ENCODE measurements at places on chromosomes 5 and 9.

- DNase-seq = no peak
Measured at GRCh38 chr9:94996641-94997040, 270.1 kb downstream of the AOPEP start.

DNA sequence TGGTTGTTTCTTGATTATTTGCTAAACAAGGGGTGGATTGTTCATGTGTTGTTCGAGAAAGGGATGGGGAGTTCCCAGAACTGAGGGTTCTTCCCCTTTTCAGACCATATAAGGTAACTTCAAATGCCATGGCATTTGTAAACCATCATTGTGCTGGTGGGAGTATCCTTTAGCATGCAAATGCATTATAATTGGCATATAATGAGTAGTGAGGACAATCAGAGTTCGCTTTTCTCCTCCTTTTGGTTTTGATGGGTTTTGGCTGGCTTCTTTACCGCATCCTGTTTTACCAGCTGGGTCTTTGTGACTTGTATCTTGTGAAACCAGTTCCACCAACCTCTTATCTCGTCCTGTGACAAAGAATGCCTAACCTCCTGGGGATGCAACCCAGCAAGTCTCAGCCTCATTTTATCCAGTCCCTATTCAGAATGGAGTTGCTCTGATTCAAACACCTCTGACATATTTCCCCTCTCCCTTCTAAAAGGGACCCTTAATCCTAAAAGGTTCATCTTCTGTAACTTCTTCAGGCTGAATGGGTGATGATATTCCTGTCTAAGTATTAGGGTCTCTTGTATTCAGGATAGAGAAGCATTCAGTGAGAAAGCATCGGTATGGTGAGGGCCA lies 8.7 kb upstream of the FBN2 start:
- DNase-seq = no peak

DNA sequence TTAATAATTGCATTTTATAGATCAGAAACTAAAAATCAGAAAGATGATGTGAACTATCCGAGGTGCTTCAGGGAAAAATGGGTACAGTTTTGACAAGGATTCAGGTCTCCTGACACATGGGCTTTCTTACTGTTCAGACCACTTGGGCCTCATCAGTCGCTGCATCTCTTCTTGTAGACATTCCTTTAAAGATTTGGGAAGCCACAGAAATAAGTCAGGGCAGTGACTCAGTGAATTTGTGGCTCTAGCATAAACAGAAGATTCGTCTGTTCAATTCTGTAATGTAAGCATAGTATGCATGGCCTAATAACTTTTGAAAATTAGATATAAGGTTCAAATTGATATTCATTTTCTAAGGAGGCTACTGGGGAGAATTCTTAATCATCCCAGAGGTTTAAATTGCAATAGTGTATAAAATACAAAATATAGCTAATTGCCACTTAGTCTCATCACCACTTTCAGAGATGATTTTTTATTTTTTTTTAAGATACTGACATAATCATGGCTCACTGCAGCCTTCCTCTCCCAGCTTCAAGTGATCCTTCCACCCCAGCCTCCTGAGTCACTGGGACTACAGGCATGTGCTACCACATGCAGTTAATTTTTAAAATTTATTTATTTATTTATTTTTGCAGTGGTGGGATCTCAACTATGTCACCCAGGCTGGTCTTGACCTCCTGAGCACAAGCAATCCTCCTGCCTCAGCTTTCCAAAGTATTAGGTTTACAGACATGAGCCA lies 48.9 kb downstream of the RASEF start:
- no peak for DNase-seq

GRCh38 chr9:38686933-38687332 lies 33.0 kb downstream of the FAM240B start:
- DNase-seq = no peak

GRCh38 chr5:76269932-76270610 lies 133.0 kb upstream of the IQGAP2 start:
- DNase-seq = no peak

GRCh38 chr9:96245399-96245798 lies 56.6 kb downstream of the HSD17B3 start:
- no peak for DNase-seq

DNA sequence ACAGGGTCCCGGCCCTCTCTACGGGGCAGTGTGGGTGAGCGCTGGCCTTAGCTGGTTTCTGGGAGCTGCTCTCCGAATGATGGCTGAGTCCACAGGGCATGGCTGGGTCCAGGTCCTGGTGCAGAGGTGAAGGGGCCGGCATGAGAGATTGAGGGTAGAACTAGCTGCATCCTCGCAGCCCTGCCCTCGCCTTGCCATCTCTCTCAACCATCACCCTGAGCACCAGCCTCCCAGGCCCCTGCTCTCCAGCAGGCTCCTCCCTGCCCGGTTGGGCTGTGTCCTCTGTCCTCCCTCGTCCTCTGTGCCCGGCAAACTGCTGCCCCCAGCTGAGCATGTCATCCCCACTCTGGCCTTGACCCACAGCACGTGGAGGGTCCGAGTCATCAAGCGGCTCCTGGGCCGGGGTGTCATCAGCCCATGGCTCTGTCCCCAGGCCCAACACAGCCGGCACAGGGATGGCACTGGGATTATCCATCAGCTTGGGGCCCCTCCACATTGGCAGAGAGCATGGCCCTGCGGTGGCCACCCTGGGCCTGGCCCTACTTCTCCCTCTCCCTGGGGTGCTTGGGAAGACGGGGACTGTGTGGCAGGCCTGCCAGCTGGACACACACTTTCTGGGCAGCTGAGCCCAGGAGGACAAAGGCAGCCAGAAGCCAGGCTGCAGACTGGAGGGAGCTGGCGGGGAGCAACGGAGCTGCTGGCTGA lies 8.4 kb downstream of the FLT4 start:
- no peak for DNase-seq

DNA sequence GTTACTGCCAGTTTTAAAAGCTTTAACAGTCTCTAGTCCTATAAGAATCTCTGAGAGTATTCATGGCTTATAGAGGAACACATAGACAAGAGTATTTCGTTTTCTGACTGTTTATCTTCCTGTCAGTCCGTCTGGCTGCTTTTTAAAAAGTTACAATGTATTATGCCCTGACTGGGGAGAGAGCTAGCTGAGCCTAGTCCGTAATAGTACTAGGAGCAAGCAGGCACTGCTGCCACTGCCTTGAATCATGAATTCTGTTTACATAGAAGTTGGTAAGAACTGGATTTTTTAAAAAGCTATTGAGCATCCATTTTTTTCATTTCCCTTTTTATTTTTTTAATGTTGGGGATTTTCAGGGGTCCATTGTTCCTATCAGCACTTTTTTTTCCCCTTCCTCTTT lies 26.6 kb downstream of the XPA start:
- no peak for DNase-seq

- DNase-seq = no peak
Measured at GRCh38 chr9:12544700-12545099, 148.5 kb upstream of the TYRP1 start.

- no peak for DNase-seq
Measured at GRCh38 chr5:150443242-150444075, 6.1 kb downstream of the RPS14 start.

DNA sequence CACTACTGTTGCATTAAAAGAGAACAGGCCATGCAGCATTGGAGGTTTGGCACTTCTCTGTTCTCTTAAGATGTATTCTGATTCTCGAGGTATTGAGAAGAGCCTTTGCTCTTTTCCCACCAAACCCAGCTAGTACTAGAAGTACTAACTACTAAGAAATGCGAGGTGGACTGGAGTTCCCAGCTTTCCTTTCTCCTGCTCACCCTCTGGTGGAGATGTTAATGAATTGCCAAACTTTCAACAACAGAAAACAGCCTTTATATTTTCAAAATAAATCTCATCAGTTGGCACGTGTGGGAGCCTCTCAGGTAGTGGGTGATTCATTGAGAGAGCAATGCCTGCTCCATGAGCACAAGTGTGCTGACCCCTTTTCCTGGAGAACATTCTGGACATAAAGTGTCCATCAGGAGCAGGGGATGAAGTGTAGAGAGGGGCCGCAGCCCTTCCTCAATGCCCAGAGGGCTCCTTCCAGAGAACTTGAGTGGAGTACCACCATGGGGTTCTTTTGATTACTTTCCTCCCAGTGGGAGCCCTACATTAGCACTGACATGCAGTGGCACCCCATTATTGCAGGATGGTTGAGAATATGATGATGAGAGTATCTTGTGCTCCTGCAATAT lies 45.7 kb downstream of the TMEM174 start:
- DNase-seq = no peak

DNA sequence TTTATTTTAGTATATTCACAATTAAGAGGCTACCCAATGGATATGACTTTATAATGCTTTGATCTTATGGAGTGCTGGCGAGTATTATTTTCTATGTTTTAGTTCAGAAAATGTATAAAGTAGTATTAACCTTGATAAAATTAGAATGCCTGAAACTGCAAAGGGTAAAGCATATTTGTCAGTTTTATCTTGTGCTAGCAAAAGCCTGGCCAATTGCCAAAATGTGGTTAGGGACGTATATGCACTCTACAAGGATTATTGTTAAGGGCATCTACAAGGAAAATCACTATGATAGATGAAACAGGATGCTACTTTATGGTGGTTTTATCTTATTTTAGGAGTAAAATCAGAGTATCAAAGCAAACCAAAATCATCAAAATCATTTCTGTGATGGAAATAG lies 281.7 kb downstream of the CCDC171 start:
- DNase-seq = no peak

DNA sequence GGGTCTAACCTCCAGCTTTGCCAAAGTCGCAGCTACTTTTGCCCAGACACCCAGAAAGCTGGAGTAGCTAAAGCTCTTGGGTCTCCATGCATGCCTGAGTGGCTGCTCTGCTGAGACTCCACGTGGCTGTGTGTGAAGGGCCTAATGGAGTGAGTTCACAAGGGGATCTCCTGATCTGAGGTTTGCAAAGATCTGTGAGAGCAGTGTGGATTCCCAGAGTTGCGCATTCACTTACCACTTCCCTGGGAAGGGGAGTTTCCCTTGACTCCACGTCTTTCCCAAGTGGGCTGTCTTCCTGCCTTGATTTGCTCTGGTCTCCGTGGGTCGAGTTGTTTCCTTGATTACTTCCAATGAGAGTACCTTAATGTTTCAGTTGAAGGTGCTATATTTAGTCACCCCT lies 17.6 kb upstream of the CDKN2B start:
- DNase-seq = no peak

DNA sequence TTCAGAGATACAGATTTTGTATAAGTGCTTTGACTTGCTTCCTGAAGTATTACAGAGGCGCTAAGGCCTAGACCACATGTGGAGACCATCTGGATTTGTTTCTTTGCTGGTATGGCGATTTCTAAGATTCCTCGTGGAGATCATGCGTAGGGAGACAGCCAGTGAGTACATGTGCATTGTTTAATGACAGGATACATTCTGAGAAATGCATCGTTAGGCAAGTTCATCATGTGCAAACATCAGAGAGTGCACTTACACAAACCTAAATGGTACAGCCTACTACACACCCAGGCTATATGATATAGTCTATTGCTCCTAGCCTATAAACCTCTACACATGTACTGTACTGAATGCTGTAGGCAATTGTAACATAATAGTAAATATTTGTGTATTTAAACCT lies 16.5 kb upstream of the CEP120 start:
- no peak for DNase-seq

DNA sequence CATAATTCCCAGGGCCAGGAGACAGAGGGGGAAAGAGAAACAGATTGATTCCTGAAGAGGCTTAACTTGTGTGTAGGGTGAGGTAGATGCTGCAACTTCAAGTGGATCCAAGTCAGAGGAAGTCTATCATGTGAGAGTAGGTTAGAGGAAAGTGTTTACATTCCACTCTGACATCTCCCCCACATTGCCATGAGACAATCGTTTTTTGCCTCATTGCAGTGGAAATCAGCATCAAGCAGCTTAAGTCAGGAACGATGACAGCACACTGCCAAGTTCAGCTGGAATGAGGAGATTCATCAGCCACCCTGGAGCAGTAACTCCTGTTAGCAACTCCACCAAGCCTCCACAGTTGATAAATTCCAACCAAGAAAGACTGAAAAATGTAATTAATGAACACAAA lies 689.7 kb upstream of the MEF2C start:
- no peak for DNase-seq

- DNase-seq = no peak
Measured at GRCh38 chr5:14748180-14748900, 83.8 kb downstream of the OTULIN start.

GRCh38 chr9:109914280-109915027 lies 134.5 kb downstream of the PALM2AKAP2 start:
- DNase-seq = no peak

DNA sequence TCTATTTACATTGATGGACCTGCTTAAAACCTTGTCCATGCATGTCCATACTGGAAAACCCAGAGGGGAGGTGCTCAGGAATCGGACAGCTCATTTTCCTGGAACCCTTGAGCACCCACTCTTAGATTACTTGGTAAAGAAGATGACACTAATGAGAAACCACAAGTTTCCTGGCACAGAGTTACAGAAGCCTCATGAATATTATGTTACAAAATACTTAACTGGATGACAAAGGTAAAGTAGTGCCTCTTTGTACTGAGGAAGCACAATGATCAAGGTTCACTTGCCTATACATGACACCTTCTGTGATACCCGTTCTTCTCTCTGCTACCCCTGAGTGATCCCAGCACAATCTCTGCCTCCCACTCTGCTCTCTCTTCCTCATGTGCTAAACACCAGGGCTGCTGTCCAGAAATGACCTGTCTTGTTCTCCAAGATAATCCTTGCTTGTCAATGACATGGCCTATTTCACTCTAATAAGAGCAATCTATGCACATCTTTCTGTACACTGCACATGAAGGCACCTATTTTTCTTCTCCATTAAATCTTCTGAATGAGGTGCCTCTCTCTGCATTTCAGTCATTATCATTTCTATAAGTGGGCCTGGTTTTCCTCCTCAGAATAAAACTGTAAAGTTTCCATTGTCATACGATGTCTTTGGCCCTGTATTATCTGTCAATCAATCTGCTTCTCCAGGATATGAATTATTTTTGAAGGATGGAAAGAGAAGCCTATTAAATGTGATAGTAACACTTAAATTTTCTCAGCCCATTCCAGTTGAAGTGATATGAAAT lies 684.0 kb upstream of the ACO1 start:
- DNase-seq = no peak

DNA sequence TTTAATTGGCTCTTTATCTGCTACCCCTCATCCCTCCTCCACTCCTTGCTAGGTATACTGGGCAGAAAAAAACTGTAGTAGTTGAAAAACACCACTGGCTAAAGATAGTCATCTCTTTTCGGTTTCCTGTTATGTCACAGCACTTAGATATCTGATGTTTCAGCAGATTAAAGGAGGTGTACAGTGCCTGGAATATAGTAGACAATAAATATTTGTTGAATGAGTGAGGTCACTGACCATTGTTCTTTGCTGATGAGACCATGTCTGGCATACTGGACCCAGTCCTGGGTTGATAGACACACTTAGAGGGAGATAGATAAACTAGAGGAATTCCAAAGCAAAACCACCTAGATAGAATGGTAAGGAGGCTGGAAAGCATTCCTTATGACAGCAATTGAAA lies 3.2 kb downstream of the GRPEL2 start:
- no peak for DNase-seq

DNA sequence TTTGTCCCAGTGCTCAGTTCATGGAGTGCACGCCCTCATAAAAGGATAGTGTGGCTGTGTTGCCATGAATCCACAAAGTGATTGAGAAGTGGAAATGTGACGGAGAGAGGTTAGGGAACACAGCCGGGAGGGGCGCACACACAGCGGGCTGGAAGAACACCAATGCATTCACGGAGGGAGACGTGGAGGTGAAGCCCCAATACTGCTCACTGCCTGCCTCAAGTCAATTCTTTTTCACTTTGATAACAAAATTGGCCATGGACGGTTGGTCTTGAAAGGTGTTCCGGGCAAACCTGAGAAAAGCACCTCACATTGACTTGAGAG lies 424.1 kb downstream of the MED10 start:
- DNase-seq = no peak

GRCh38 chr5:39446231-39446630 lies 21.5 kb upstream of the DAB2 start:
- no peak for DNase-seq

- DNase-seq = no peak
Measured at GRCh38 chr5:157510682-157511081, 50.7 kb downstream of the NIPAL4 start.
